ENCODE measurements at places on chromosomes 16 and 17. TPM values are rescaled to one million over a fixed set of nuclear protein-coding genes. Genes with fewer than 3 reads are reported as not detected.

GRCh38 chr16:70700101-70701020, 14.5 kb upstream of the MTSS2 start:
- DNase-seq = peak; percentile 64

DNA sequence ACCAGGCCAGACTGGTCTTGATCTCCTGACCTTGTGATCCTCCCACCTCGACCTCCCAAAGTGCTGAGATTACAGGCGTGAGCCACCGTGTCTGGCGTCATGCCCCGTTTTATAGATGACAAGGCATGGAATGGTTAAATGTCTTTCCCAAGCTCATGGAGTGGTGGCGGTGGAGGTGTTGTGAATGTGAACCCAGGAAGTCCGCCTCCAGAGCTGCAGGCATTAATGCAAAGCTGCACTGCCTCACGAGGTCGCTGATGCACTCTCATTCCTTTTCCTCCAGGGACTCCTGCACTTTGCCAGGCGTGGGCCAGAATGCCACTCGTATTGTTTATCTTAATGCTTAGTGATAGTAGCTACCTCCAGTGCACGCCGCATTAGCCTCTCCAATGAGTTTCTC, 149.6 kb downstream of the WWOX start:
- no peak for DNase-seq

DNA sequence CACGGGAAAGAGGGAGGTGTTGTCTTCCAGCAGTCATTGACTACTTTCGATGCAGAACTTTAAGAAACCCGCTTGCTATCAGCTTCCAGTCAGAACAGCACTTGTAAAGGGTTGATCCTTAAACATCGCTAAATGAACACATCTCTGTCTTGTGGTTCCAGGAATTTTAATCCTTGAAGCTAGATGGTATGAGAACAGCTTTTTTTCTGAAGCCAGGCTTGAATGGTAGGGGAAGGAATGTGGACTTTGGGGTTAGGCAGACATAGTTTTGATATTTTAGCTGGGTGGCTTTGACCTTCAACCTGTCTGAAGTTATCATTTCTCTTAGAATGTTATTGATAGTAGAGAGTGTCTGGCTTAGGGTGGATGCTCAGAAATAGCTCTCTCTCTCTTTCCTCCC, 81.1 kb downstream of the RGS9 start:
- no peak for DNase-seq

Gene DPEP2
- polyA plus RNA-seq = 1.2 TPM

GRCh38 chr16:2470603-2471015, 488 bp upstream of the NTN3 start:
- DNase-seq = no peak

DNA sequence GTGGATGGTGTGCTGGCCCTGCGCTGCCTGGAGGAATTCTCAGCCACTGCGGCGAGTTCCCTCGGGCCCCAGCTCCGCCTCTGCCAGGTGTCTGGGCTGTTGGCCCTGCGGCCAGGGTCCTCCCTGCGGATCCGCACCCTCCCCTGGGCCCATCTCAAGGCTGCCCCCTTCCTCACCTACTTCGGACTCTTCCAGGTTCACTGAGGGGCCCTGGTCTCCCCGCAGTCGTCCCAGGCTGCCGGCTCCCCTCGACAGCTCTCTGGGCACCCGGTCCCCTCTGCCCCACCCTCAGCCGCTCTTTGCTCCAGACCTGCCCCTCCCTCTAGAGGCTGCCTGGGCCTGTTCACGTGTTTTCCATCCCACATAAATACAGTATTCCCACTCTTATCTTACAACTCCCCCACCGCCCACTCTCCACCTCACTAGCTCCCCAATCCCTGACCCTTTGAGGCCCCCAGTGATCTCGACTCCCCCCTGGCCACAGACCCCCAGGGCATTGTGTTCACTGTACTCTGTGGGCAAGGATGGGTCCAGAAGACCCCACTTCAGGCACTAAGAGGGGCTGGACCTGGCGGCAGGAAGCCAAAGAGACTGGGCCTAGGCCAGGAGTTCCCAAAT, 1.3 kb upstream of the TNFSF13 start:
- no peak for DNase-seq

DNA sequence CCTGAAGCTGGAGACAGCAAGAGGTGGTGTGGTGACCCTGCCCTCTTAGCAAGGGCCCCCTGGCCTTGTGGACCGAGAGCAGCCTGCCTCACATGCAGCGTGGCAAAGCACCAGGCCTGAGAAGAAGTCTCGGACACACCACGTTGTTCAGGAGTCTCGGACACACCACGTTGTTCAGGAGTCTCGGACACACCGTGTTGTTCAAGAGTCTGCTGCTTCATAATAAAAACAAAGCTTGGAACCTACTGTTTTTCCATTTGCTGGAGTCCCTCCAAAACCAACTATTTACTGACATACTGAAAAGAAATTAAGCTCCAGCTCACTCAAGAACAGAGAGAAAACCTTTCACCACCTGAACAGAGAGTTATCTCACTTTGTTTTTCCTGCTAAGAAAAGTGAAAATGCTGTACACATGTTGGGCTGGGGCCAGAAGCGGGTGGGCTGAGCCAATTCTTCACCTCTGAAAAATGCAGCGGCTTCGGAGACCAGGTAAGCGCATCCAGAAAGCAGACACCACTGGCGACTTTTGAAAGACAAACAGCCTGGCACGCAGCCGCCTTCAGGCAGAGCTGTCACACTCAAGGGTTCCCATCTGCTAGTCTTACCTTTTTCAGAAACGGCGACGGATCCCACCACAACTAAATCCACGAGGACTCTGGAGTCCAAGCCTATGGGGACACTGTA, 8.9 kb downstream of the MTHFSD start:
- no peak for DNase-seq

Gene KRT25
- not detected for polyA plus RNA-seq

Gene CCR7
- polyA plus RNA-seq = not detected

DNA sequence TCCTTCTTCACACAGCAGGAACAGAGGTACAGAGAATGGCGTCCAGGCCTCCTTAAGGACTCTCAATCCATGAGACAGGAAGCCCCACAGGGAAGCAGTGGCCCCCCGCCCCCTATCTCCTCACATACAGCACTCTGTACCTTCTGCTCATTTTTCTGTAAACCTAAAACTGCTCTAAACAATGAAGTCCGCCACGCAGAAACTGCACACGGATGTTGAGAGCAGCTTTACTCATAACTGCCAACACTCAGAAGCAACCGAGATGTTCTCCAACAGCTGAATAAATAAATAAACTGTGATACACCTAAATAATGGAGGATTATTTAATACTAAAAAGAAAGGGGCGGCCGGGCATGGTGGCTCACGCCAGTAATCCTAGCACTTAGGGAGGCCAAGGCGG, 9.9 kb downstream of the TBC1D16 start:
- DNase-seq = no peak

DNA sequence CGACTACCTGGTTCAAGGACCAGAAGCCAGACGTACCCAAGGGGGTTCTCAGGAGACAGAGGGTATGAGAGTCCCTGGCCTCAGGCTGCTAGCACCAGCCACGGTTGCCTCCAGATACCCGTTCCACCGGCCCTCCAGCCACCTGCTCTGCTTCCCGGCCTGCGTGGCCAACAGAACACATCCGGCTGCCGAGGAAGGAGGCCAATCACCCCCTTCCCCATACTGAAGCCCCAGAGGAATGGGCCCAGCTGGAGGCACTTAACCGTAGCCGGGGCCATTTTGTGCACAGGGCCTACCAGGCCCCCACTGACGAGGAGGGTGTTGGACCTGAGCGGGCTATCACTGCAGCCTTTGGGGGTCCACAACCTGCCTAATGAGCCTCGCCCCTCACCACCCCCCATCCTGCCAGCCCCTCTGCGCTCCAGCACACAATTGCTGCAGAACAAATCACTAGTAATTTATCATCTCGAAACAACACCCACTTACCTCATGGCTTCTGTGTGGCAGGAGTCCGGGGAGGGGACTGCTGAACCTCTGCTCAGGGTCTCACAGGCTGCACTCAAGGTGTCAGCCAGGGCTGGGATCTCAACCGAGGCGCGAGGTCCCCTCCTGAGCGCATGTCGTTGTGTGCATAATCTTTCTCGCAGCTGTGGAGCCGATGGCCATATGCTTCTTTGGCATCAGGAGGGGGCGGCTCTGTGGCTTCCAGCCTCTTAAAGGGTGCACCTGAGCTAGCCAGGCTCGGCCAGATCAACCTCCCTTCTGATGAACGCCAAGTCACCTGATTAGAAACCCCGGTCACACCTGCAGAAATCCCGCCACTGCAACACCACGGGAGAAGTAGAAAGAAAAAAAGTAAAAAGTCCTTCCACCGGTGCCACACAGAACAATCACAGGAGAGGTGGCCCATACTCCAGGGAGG, 10.1 kb upstream of the KREMEN2 start:
- DNase-seq = no peak

GRCh38 chr17:78366109-78366848, 6.4 kb upstream of the SOCS3 start:
- no peak for DNase-seq

Gene HS3ST4
- polyA plus RNA-seq = 5.6 TPM

Gene CSH2
- polyA plus RNA-seq = not detected

- DNase-seq = no peak
Measured at GRCh38 chr16:1899641-1900451, 18.4 kb downstream of the HS3ST6 start.

GRCh38 chr17:58245428-58246103, 7.2 kb downstream of the LPO start:
- no peak for DNase-seq

DNA sequence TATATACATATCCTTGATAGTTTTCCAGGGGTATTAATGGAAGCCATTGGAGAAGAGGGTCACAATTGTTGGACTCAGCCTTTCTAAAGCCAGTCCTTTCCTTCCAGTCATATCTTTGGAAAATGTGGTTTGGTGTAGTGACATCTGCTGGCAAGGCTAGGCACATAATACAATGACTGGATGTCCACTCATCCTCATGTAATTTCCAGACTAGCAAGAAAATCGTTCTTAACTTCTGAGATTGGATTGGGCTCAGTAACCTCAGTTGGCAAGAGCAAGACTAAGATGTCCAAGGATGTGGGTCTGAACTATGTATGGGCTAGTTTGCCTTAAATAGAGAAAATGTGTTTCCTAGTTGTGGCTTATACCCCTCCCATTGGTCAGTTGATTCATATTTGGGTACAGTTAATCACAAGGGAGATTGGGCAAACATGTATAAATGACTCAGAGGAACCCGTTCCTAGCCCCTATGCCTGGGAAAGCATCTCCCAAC, 8.7 kb upstream of the KAT7 start:
- peak; percentile 76 for DNase-seq

Gene TMEM106A
- 2.0 TPM for polyA plus RNA-seq

Gene KRT33A
- not detected for polyA plus RNA-seq

DNA sequence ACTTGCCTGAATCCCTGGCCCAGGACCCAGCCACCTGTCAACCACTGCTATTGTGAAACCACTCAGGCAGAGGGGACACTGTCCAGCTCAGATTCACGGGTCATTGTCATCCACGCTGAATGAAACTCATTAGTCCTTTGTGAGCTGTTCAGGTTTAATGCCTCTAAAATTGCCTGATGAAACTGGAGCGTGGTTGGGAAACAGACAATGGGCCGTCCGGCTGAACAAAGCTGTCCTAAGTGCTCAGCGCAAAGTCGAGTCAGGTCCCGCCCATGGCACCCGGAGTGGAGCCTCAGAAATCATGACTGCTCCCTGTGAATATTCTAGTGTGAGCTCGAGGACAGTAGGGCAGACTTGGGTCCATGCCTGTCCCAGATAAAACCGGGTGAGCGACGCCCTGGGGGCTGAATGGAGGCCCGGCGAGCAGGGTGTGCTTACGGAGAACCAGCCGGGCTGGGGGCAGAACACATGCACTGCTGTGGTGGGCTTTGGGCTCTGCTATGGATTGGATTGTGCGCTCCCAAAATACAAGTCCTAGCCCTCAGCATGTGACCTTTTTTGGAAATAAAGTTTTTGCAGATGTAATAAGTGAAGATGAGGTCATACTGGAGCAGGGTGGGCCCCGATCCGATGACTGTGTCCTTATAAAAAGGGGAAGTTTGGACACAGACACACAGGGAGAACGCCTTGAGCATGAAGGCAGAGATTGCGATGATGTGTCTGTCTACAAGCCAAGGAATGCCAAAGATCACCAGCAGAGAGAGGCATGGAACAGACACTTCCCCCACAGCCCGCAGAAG, 12.9 kb upstream of the CMIP start:
- no peak for DNase-seq

DNA sequence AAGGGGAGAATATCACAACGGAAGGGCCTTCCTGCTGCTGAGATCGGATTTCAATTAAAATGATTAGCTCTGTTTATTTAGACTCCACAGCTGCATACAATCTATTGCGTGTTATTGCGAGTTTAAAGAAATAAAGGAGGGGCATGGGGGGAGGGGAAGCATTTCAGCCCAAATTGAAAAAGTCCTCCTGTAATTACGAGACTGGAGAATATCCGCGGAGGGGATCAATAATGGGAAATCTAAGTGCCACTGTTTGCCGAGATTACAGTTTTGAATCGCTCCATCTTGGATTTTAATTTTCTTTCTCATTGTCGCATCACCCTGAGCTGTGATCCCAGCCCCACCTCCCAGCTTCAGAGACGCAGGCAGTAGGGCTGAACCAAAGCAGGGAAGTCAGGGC, 15.7 kb upstream of the RPL38 start:
- DNase-seq = no peak

Gene MRPL10
- polyA plus RNA-seq = 61.6 TPM

DNA sequence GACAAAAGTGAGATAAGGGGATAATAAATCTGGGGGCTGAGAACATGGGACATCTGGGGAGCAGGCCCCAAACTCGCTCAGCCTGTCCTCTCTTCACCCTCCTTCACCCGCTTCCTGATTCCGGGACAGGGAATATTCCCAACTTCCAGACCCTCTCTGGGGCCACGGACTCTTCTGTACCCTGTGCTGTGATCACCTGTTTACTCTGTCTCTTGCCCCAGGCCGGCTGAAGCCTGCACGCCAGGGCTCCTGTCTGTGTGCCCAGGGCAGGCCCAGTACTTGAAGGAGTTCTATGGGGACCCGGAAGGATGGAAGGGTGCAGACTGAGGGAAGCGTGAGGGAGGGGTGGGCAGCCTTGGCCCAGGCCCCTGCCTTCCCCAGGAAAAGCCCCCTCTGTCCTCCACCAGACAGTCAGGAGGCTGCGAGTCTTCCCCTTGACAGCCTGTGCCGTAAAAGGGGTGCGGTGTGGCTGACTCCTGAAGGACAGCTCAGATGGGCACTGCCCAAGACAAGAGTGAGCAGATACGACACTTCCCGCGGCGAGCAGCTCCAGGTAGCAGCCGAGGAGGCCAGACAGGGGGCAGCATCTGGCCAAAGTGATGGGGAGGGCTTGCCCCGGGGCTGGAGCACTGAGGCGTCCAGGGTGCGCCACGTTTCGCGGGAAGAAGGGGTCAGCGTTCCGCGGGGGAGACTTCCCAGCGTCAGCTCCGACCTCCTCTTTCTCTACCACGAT, 1.0 kb upstream of the CCNF start:
- DNase-seq = no peak

Gene CBX8
- polyA plus RNA-seq = 9.4 TPM

GRCh38 chr17:347309-347899, 5.2 kb downstream of the RPH3AL start:
- DNase-seq = no peak

Gene ACAP1
- 1.7 TPM for polyA plus RNA-seq

DNA sequence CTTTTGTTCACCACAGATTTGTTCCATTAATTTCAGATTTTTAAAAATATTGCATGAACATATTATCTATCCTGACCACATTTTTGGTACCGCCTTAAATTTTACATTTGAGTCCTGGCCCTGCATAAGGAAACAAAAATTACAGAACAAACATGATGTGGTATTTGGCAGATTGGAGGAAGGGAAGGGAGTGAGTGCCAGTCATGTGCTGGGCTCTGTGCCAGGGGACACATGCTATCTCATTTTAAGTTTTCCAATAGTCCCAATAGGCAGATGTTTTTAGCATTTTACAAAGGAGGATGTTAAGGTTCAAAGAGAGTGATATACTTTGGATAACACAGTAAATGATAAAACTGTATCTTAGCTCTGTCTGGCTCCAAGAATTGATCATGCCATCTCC, 185.1 kb downstream of the CDK5R1 start:
- no peak for DNase-seq
